Inflammatory macrophage treated with lipopolysaccharide for 1 hour (primary cell): ENCODE measurements at places on chromosomes 3 and 15.

- DNase-seq: no peak
Measured at GRCh38 chr3:18149386-18149785, 275.8 kb downstream of the SATB1 start.

DNA sequence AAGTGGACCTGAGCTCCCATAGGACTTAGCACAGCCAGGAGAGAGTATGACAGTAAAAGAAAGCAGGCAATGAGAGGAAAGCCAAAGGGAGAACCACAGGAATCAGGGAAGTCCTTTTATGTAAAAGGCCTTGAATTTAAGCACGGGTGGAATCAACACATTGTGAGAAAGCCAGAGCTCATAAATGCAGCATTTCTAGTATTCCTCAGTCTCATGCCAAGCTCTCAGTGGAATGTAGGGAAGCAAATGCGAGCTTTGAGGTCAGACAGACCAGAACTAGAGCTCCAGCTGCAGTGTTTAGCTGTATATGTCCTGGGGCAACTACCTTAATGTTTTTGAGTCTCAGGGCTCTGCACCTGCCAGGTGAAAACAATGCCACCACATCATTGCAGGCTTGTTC, 132.1 kb upstream of the TRIM42 start:
- DNase-seq: no peak

GRCh38 chr15:56868170-56868569, 50.3 kb upstream of the TCF12 start:
- DNase-seq: no peak

GRCh38 chr3:192687488-192688152, 39.7 kb downstream of the FGF12 start:
- DNase-seq: no peak

DNA sequence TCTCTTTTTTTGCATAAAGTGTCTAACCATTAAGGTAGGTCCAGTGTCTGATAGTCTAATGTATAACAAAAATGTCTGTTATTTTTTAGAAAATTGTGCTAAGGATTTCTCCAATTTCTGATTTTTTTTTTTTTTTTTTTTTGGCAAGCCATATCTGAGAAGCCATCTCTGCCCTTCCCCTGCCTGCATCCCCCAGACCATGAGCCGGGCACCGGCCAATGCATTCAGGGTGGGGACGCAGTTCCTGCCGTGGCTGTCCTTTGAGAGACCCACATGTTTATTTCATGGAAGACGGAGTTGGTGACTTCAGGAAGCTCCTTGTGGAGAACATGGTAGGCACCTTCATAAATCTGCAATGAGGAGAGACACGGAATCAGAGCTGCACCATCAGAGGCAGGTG, 19.2 kb downstream of the ABTB1 start:
- no peak for DNase-seq

GRCh38 chr15:101120987-101121386, 130.9 kb downstream of the CHSY1 start:
- DNase-seq: no peak

GRCh38 chr3:156071031-156071430, 49.3 kb upstream of the KCNAB1 start:
- no peak for DNase-seq
